T-cell (primary cell): ENCODE measurements at places on chromosomes 12 and 14. TPM values are rescaled to one million over a fixed set of nuclear protein-coding genes. Genes with fewer than 3 reads are reported as not detected.

The OR11H7 gene
- not detected for total RNA-seq

The KLC1 gene
- 229 TPM for total RNA-seq

The CMA1 gene
- total RNA-seq: not detected

DNA sequence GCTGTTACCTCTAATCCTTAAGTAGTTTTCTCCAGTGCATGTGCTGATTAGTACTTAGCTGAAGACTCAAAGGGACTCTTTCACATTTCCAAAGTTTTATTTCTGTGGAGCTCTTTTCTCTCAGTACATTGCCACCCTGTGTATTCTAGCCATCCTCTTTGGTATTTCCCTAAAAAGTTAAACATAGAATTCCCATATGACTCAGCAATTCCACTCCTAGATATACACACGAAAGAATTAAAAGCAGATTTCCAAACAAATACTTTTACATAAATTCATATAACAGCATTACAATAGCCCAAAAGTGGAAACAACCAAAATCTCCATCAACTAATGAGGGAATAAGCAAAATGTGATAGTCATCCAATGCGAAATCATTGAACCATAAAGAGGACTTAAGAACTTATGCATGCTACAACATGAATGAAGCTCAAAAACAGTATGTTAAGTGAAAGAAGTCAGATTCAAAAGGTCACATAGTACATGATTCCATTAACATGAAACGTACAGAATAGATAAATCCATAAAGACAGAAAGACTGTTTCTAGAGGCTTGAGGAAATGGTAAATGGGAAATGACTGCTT lies 9.0 kb upstream of the NOVA1 start:
- no peaks in the 10 kb centered on the region for H3K27me3 ChIP-seq
- no peak overlapping the region for H3K27ac ChIP-seq
- H3K4me3 ChIP-seq: no peak overlapping the region
- no peaks in the 10 kb centered on the region for H3K36me3 ChIP-seq

DNA sequence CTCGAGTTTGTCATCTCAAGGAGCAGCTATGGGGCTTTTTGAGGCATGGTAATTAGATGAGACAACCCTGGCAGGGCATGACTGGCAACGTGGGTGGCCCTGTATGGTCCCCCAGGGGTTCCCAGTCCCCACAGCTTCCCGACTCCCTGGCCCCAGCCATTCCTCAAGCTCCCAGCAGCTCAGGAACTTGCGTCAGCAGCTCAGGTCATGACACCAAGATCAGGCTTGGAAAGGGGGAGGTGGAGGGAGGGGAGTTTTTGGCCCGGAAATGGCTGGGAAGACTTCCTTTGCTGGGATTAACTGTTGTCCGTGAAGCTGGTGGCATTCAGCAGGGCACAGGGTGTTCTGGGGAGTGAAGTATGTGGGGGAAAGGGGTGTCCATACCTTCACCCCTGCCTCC lies 10.4 kb upstream of the NRIP2 start:
- H3K36me3 ChIP-seq: peaks cover 35% of the 10 kb centered on the region
- no peak overlapping the region for H3K27ac ChIP-seq
- no peak for DNase-seq
- H3K4me1 ChIP-seq: no peaks in the 10 kb centered on the region

The CIROP gene
- total RNA-seq: not detected

DNA sequence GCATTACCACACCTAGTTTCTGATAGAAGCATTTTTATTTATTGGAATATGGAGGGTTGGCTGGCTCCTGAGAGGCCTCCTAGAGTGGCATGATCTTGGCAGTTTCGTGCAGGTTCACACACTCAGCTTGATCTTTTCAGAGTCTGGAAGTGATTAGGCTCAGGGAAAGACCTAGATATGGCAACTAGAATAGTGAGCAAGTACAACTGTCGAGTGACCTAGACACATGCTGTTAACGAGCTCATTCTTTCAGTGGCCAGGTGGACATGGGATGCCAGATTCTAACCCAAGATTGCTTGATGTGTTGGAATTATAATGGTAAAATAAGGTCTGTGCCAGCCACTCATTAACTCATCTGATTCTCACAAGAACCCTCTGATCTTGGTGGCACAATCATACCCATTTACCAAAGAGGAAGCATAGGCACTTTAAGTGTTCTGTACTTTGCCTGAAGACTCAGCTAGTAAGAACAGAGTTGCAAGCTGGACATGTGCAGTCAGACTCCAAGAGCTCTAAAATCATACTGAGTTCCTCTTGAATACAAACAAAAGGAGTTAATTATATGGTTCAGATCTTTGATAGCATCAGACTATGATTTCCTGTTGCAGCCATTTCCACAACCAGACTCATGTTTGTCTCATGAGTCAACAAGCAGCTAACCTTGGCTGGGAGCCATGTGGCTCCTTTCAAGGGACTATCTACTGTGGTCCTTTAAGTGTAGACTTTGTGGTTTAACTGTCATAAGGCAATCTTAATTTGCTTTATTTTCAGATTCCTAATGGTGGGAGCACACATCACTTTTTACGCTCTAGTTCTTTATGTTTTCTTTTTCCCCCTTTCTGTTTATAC lies 144.2 kb downstream of the PLEKHA5 start:
- H3K27me3 ChIP-seq: no peaks in the 10 kb centered on the region
- peak; percentile 64 for DNase-seq
- no peak overlapping the region for H3K4me3 ChIP-seq
- H3K4me1 ChIP-seq: peaks cover 12% of the 10 kb centered on the region
- no peaks in the 10 kb centered on the region for H3K36me3 ChIP-seq
- H3K27ac ChIP-seq: peak overlapping the region; percentile 56

- no peaks in the 10 kb centered on the region for H3K27me3 ChIP-seq
- no peak overlapping the region for H3K4me3 ChIP-seq
- no peaks in the 10 kb centered on the region for H3K36me3 ChIP-seq
- H3K4me1 ChIP-seq: peaks cover 17% of the 10 kb centered on the region
- DNase-seq: no peak
Observed at GRCh38 chr12:89883630-89884389, 175.2 kb upstream of the ATP2B1 start.

The AICDA gene
- total RNA-seq: 0.35 TPM

GRCh38 chr12:119672194-119672593 lies 4.3 kb downstream of the PRKAB1 start:
- no peak overlapping the region for H3K4me3 ChIP-seq
- H3K27me3 ChIP-seq: no peaks in the 10 kb centered on the region
- H3K4me1 ChIP-seq: peaks cover 31% of the 10 kb centered on the region
- peaks cover 53% of the 10 kb centered on the region for H3K36me3 ChIP-seq
- H3K27ac ChIP-seq: no peak overlapping the region
